ENCODE measurements at places on chromosomes 6 and 20. TPM values are rescaled to one million over a fixed set of nuclear protein-coding genes. Genes with fewer than 3 reads are reported as not detected.

The OTOR gene
- total RNA-seq, result not detected

The C20orf202 gene
- total RNA-seq, result 0.48 TPM

The SERPINB1 gene
- total RNA-seq, result 35.1 TPM

The SGK2 gene
- 8.2 TPM for total RNA-seq

The PRND gene
- not detected for total RNA-seq

The GPSM3 gene
- 11.3 TPM for total RNA-seq

The PNLDC1 gene
- not detected for total RNA-seq

The HCK gene
- 10.2 TPM for total RNA-seq

The TREM1 gene
- total RNA-seq, result 1.3 TPM

DNA sequence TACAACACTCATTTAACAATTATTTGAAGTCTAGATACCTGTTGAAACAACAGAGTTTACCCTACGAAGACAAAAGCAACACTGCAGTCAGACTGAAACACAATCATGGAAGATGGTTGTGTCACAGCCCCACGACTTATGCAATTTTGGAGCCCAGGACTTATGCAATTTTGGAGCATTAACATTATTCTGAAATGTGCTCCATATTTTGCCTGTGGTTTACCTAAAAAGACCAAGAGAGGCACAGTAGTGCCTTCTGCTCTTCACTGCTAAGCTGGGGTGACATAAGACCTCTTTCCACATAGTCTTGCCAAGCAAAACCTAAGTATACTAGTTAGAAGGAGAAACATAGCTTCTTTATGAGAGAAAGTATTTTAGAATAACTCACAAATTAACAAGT, 216.5 kb downstream of the PTPRK start:
- no peak for DNase-seq

DNA sequence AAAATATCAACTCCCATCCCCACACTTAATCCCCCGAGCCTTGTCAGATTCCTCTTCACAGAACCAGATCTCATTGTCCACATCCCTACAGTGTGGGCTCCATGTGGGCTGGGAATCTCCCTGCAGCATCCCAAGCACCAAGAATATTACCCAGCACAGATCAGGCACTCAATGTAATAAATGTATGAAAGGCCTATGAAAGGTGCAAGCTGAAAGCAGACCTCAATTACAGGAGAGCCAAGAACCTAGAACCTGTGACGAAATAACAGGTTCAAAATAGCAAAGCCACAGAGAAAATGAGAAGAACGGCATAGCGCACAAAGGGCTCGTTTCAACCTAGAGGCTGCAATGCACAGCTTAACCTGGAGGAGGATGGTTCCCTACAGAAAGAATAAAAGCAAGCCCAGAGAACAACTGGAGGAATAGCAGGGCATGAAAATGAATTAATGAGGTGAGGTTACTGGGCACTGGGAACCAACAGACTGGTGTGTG, 3.1 kb downstream of the SLC23A2 start:
- DNase-seq, result no peak

DNA sequence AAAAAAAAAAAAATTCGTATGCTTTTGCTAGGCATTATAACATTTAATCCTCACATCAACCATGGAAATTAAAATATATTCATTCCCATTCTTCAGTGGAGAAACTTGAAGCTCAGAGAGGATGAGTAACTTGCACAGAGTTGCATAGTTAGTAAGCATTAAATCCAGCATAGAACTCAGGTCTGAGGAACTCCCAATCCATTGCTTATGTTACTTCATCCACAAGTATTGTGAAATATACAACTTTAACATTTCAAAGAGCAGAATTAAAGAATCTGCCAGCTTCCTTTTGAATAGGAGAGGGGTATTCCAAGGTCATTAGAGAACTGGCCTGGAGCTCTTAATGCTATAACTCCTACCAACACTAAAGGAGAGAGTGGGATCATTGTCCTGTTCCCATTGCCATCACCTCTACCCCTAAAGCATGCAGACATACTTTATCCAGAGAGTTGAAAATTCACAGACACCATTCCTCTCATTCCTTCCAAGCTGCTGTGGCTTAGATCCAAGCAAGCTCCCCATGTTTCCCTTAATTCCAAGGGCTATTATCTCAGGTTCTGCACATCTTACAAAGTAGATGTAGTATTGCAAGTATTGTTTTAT, 91.9 kb downstream of the FLRT3 start:
- DNase-seq, result no peak

DNA sequence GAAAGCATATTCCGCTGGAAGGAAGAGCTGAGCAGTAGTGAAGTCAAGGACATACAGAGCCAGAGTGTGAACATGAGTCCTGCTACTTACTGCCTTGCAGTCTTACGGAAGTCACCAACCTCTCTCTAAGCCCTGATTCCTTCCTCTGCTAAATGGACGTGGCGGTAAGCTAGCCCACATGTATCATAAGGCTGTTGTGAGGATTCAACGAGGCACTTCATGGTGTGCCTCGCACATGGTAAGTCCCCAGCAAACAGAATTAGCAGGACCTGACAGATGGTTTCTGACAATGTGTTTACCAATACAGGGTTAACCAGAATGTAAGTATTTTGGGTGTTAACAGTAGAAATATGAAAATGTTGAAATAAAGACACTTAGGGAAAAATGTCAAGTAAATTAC, 93.2 kb downstream of the IRF4 start:
- DNase-seq, result no peak

DNA sequence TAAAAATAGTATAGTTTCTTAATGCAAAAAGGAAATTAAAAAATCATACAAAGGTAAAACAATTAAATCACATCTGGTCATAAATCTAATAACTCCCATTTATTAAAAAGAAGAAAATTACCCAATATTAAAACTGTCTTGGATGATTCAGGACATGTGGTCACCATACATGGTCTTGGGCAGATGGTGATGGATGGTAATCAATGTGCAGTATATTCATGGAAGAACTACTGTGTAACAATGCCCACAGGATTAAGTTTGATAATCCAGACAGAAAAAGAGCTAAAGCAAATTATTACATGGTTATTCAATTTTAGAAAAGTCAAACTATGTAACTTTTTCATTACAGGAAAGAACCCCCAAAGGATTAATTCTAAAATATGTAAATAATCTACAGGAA, 480.6 kb downstream of the QKI start:
- DNase-seq, result no peak

- no peak for DNase-seq
Measured at GRCh38 chr6:119339941-119340456, 9.6 kb downstream of the MAN1A1 start.

DNA sequence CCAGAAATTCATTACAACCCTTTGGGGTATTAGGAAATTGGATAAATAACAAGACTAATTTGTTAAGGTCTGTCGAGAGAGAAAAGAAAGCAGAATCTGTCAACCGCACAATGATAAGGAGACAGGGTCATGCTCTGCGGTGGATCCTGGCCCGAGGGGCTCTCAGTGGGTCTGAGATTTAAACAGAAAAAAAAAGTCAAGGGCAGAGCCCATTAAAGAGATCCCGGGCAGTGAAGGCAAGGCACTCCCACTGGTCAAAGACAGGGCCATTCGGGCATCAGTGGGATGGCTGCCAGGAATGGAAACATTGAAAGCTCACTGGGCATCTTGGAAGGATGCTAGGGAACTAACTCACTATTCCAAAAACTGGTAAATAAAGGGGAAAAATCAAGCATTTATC, 77.9 kb downstream of the GNAS-AS1 start:
- no peak for DNase-seq

- DNase-seq, result no peak
Measured at GRCh38 chr6:90387826-90388225, 91.2 kb upstream of the BACH2 start.

DNA sequence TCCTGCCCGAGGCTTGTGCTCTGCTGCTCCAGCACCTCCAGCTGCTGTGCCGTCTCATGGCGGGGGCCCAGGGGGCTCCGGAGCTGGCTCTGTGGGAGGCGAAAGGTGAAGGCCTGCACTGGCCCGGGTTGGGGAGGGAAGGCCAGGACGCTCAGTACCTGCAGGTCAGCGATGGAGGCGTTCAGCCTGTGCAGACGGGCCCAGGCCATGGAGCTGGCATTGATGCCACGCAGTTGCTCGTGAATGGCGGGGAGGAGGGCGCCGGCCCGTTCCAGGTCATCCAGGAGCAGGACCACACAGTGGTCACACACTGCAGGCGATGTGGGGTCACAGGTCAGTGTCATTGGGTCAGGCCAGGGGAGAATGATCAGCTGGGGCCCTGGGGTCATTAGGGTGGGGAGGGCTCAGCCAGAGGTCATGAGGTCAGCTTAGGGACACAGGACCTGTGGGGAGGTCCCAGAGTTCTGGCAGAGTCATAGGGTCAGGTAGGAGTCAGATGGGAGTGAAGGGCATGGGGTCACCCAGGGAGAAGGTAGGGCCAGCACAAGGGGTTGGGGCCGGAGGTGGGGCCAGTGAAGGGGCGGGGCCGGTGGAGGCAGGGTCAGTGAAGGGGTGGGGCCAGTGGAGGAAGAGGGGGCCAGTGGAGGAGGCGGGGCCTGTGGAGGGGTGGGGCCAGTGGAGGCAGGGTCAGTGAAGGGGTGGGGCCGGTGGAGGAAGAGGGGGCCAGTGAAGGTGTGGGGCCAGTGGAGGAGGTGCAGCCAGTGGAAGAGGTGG, 18.0 kb downstream of the ADRM1 start:
- DNase-seq, result no peak

DNA sequence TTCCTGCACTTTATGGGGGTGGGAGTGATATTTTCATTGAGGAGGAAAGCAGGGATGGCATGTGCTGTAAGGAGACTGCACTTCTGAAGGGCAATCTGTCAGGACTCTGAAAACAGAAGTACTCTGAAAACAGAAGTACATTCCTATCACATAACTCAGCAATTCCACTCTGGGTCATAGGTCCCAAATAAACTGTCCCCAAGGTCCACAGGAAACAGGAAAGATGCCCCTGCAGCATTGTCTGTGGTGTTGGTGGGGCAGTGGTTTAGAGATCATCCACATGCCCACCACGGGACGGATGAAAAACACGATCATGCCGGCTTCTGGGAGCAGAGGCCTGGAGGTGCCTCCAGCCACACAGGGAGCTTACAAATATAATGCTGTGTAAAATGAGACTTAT, 150.3 kb downstream of the OTOR start:
- no peak for DNase-seq

- no peak for DNase-seq
Measured at GRCh38 chr6:144710207-144710606, 425.1 kb downstream of the UTRN start.

GRCh38 chr6:165439928-165440554, 130.6 kb upstream of the C6orf118 start:
- no peak for DNase-seq

- peak; percentile 47 for DNase-seq
Measured at GRCh38 chr6:110682460-110682853, 132.8 kb downstream of the CDK19 start.
